ENCODE measurements at places on chromosomes 11 and 22. TPM values are rescaled to one million over a fixed set of nuclear protein-coding genes. Genes with fewer than 3 reads are reported as not detected.

- DNase-seq: peak; percentile 68
- H3K4me3 ChIP-seq: peak within 1 kb of the TSS; percentile 56
- H3K27me3 ChIP-seq: no peaks in the 10 kb centered on the region
- H3K36me3 ChIP-seq: no peaks in the 10 kb centered on the region
- peaks cover 43% of the 10 kb centered on the region for H3K4me1 ChIP-seq
These were observed at the start of gene PTPRJ for GRCh38 chr11:47980088-47980906. TSS of gene PTPRJ (plus strand) at chr11:47980559. CDS start at chr11:47980913, 354 bp downstream.

The TRIM29 gene
- not detected for total RNA-seq

DNA sequence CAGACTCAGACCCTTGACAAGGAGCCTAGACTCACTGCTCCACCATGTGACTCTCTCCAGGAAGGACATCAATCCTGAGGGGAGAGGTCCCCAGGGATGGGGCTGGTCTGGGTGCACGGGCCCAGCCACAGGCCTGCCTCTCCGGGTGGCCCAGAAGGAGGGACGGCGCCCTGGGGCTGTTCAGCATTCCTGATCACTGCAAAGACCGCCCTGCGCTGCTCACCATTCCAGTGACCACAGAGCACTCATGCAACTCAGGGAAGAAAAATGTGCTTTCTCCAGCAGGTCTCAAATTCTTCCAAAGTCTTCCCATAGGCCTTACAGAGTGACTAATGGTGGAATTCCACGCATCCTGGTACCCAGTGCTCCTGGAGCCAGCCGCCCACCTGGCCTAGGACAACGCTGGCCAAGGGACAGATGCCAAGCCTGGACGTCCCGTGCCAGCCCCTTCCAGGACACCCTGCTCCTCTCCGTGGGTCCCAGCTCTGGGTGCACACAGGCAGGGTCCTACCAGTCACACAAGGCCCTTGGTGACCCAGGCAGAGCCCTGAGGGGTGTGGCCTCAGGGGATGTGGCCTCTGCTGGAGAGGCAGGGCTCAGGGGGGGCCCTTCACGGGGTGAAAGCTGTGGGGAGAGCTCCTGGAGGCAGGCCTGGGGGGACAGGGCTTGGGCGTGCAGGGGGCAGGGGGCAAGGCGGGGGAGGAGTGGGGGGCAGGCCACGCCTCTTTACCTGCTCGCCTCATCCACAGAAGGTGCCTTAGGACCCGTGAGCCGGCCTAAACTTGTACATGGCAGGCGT, 178.8 kb downstream of the IGLL1 start:
- no peaks in the 10 kb centered on the region for H3K36me3 ChIP-seq
- H3K27ac ChIP-seq: no peak overlapping the region
- DNase-seq: no peak

DNA sequence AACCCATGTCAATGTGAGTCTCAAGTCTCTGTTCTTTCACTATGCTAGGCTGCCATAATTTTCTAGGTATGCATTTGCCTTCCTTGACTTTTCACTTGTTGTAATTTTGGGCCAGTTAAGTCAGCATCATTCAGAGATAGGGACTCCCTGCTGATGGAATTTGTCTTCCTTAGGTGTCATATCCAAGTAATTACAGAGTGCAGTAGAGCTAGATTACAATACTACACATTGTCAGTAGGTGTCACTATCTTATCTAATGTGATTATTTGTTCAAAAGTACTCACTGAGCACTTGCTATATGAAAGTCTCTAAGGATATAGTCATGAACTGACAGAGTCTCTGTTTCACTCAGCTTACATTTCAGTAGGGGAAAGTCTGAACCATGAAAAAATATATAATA, 25.0 kb upstream of the SYN3 start:
- H3K4me3 ChIP-seq: no peak overlapping the region
- no peak overlapping the region for H3K27ac ChIP-seq
- no peak for DNase-seq

DNA sequence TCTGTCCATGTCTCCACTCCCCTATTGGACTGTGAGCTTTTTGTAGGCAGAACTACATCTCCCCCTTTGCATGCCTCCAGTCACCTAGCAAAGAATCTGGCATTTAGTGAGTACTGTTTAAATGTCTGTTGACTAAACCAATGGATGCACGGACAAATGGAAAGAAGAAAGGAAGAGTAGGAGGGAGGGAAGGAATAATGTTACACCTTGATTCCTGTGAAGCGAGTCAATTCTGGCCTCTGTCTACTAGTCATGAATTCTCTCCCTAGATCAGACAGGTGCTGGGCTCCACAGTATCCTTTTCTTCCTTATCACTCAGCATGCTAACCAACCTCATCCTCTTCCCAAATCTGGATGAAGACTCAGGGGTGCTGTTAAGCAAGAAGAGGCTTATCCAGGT, 33.6 kb downstream of the GALNT18 start:
- H3K27me3 ChIP-seq: no peaks in the 10 kb centered on the region
- no peak overlapping the region for H3K27ac ChIP-seq
- no peak for DNase-seq

DNA sequence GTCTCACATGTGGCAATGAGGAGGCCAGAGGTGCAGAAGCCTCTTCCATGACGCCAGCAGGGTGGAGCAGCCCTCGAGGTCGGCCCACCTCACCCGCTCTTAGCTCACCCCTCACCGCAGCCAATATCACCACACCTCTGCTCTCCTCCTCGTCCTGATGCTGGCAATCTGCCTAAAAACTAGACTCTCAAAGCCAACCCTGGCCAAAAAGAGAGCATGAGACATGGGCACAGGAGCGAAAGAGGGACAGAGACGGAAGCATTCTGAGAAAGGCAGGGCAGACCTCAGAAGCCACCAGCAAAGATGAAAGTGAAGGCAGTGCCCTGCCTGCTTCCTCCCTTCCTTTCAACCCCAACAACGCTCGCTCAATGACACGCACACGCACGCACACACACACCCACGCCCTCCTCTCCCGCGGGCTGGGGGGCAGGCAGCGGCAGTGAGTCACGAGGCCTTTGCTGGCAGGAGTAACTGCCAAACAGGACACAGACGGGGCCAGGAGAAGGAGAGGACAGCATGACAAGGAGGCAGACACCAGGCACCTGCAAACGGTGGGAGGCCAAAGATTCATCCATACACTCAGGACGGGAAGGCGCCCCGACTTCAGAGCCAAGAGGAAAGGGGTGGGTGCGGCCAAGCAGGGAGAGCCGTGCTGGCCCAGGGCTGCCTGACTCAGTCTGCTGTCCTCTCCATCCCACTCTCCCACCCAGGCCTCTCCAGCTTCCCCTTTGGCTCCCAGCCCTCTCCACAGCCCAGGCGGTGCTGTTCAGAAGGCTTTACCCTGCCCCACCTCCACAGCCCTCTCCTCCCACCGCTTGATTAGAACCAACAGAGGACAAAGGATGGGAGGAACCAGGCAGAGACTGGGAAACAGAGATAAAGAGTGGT, 11.4 kb downstream of the IGSF9B start:
- H3K4me1 ChIP-seq: peaks cover 70% of the 10 kb centered on the region
- no peaks in the 10 kb centered on the region for H3K27me3 ChIP-seq
- H3K4me3 ChIP-seq: peak overlapping the region; percentile 34

- H3K36me3 ChIP-seq: no peaks in the 10 kb centered on the region
- H3K4me3 ChIP-seq: no peak overlapping the region
- no peak for DNase-seq
These were observed 7.8 kb downstream of the MYEOV start for GRCh38 chr11:69301455-69302401.

The CDC42EP1 gene
- total RNA-seq: not detected

DNA sequence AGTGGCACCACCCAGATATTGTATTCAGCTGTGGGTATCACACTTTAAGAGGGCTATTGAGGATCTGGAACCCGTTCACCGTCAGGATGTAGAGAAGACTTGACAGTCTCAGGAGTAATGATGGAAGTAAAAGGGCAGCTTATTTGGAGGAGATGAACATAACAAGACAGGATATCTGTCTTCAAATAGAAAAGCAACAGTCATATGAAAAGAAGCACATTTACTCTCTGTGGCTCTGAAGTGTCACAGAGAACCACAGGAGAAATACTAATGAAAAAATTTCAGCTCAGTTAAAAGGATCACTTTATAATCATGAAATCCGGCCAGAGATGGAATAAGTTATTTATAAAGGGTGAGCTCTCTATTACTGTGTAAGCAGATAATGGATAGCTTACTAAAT, 200.8 kb downstream of the FAM76B start:
- no peaks in the 10 kb centered on the region for H3K27me3 ChIP-seq
- no peaks in the 10 kb centered on the region for H3K4me1 ChIP-seq
- no peak overlapping the region for H3K4me3 ChIP-seq
- no peak overlapping the region for H3K27ac ChIP-seq

GRCh38 chr22:23070418-23071229, at the start of gene GNAZ:
TSS of gene GNAZ (plus strand) at chr22:23070519. CDS start at chr22:23095696, 25,177 bp downstream.
- H3K36me3 ChIP-seq: no peaks in the 10 kb centered on the region
- H3K4me3 ChIP-seq: no peak within 1 kb of the TSS
- peak within 1 kb of the TSS; percentile 52 for H3K27ac ChIP-seq
- H3K4me1 ChIP-seq: peaks cover 11% of the 10 kb centered on the region
- no peak for DNase-seq

- H3K27me3 ChIP-seq: peaks cover 21% of the 10 kb centered on the region
- peak; percentile 43 for DNase-seq
- no peak overlapping the region for H3K27ac ChIP-seq
- no peak overlapping the region for H3K4me3 ChIP-seq
- peaks cover 18% of the 10 kb centered on the region for H3K4me1 ChIP-seq
- H3K36me3 ChIP-seq: peaks cover 19% of the 10 kb centered on the region
These were observed 5.9 kb downstream of the PHOX2A start for GRCh38 chr11:72238040-72238450.

The MIOX gene
- not detected for total RNA-seq

GRCh38 chr11:118845369-118845768, 38.3 kb upstream of the CXCR5 start:
- H3K4me3 ChIP-seq: no peak overlapping the region
- no peaks in the 10 kb centered on the region for H3K36me3 ChIP-seq

All from CD4-positive, alpha-beta memory T cell (primary cell).